Astrocyte (in vitro differentiated cells and primary cell): ENCODE measurements at places on chromosomes 7 and 10. TPM values are rescaled to one million over a fixed set of nuclear protein-coding genes. Genes with fewer than 3 reads are reported as not detected.
A peak's percentile ranks its signal among the peaks of the same experiment; 100 is the strongest.

Gene RET
- total RNA-seq, result 0.79 and 1.1 TPM in 2 replicates

- no peaks in the 10 kb centered on the region for H3K36me3 ChIP-seq
- no peak overlapping the region for H3K27ac ChIP-seq
- no peaks in the 10 kb centered on the region for H3K4me1 ChIP-seq
- no peaks in the 10 kb centered on the region for H3K27me3 ChIP-seq
- H3K4me3 ChIP-seq, result no peak overlapping the region
- no peak for DNase-seq
Observed at GRCh38 chr10:98833542-98833941, 386.8 kb upstream of the HPS1 start.

- H3K27me3 ChIP-seq, result no peaks in the 10 kb centered on the region
- H3K36me3 ChIP-seq, result no peaks in the 10 kb centered on the region
- no peak overlapping the region for H3K27ac ChIP-seq
- no peak overlapping the region for H3K4me3 ChIP-seq
- DNase-seq, result peak; percentile 9
Observed at GRCh38 chr10:124523901-124524300, 62.3 kb downstream of the LHPP start.

Gene PKD2L1
- total RNA-seq, result not detected in 2 replicates

GRCh38 chr10:154348-154747 is 19.1 kb downstream of the ZMYND11 start:
- no peaks in the 10 kb centered on the region for H3K36me3 ChIP-seq
- DNase-seq, result peak; percentile 47
- peak overlapping the region; percentile 35 for H3K27ac ChIP-seq
- peaks cover 8% of the 10 kb centered on the region for H3K4me1 ChIP-seq
